Non-pigmented ciliary epithelial cell (primary cell): ENCODE measurements at places on chromosomes 2 and 18.

DNA sequence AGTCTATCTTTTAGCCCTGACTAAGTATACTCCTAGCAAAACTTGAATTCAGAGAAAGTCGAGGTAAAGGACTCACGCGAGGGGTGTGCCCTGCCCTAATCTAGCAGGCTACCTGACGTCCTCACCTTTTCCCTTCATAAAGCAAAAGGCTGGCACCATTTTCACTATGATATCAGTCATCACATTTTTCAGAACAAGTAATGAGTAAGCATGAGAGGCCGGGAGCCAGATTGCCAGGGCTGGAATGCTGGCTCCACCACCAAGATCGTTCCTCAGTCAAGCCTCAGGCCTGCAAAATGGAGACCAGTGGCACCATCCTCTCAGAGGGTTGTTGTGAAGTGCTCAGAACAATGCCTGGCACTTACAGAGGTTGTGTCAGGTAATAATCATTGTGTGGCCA is 18.7 kb upstream of the NCKAP5 start:
- DNase-seq, result no peak

DNA sequence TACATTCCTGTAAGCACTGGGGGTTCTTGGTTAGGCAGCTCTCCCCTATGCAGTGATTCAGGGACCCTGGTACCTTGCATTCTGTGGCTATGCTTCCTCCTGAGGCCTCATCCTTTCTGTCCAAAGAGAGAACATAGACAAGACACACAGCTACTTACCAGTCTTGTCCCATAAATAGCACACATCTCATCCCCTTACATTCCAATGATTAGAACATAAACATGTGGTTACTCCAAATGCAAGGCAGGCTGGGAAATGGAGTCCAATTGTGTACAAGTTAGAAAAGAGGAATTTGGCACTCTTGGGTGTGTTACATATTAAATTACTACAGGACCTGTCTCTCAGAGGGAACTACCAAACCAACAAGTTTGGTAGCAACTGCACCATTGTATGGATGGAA is 171.3 kb downstream of the ARHGAP15 start:
- peak; percentile 5 for DNase-seq

GRCh38 chr2:144830543-144830942 is 310.6 kb upstream of the ZEB2 start:
- no peak for DNase-seq

- DNase-seq, result no peak
These were observed 27.5 kb downstream of the ARID5A start for GRCh38 chr2:96564026-96564425.

DNA sequence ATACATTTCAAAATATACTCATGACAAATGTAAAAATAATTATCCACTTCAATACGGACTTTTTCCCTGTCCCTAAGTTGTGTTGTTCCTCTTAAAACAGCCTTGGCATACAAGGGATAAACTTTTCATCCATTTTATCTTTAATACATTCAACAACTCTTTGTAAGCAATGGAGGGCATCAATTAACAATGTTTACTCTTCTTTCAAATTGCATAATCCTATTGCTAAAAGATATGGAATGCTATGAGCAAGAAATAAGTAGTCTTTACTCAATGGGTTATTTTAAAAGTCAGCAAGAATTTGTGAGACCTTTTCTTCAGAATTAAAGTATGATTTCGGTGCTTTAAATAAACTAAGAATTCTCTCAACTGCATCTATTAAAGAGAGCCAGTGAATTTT is 41.9 kb downstream of the SCN9A start:
- no peak for DNase-seq

DNA sequence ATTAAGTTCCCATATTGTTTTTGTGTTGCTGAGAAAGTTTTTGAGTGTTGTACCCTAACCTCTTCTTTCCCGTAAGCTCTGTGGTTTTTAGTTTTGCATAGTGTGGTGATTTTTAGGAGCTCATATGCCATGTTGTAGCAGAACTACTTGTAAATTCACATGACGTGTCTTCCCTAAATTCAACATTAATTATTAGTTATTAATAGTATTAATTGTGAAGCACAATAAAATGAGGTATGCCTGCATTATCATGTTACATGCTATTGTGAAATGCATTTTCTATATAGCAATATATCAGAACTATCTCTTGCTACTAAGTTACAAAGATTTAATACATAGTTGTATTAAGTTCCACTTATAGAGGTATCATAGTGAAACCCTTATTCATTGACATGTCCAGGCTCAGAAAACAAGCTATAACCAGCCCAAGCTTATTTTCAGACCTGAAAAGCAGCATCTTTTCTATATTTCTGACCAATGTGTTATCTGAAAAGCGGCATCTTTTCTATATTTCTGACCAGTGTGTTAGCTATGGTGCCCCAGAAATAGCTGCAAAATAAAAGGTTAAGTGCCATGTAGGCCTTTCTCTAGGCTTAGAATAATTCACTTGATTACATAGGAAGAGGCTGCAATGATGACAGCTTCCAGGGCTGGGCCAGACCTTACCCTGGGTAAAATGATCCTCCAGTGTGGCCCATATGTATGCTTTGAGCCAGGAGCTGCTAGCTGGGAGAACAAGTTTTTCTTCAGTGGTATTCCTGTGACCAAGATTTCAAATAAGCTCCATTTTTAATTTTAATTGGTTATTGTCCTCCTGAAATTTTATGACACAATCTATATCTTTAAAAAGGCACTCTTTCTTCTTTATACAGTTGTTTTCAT is 21.6 kb downstream of the EPAS1 start:
- DNase-seq, result no peak

- DNase-seq, result no peak
These were observed 160.7 kb upstream of the NT5C1B start for GRCh38 chr2:18749912-18750526.

GRCh38 chr2:69831354-69831905 is 2.0 kb downstream of the GMCL1 start:
- no peak for DNase-seq

- no peak for DNase-seq
These were observed 17.9 kb downstream of the GREB1 start for GRCh38 chr2:11551569-11552259.

- DNase-seq, result no peak
These were observed 173.7 kb downstream of the DOK6 start for GRCh38 chr18:69574401-69574800.

DNA sequence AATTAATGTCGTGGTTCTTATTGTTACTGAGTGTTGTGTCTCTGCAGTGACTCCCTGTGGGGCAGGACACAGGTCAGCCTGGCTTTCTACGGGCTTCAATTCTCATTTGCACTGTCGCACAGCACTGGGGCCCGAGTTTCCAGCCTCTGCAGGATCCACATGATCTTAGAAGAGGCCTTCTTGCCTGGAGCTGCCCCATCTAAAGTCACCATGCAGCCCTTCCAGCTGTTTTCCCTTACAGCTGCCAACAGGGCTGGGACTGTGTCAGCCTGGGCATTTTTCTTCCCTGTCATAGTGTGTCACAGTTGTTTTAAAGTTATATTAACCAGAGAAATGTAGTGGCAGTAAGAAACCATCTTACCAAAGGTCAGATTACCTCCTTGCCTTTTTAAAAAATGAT is 27.0 kb downstream of the FHL2 start:
- DNase-seq, result no peak

GRCh38 chr2:27115519-27115918 is 3.4 kb downstream of the CGREF1 start:
- no peak for DNase-seq

DNA sequence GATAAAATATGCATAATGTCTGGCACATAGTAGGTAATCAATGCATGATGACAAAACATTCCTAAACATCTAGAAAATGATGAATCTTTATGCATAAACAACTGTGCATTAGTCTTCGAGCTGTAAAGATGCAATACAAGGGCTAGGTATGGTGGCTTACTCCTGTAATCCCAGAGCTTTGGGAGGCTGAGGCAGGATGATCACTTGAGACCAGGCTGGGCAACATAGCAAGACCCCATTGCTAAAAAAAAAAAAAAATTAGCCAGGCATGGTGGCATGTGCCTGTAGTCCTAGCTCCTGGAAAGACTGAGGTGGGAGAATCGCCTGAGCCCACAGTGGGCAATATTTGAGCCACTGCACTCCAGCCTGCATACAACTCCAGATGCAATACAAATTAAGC is 5.3 kb downstream of the TET3 start:
- DNase-seq, result no peak

- DNase-seq, result no peak
These were observed 335.2 kb downstream of the LRATD1 start for GRCh38 chr2:14967729-14968128.

- DNase-seq, result no peak
These were observed 1.2 kb upstream of the LYG2 start for GRCh38 chr2:99256677-99257076.

- no peak for DNase-seq
These were observed 23.1 kb downstream of the STARD7 start for GRCh38 chr2:96185516-96185915.

DNA sequence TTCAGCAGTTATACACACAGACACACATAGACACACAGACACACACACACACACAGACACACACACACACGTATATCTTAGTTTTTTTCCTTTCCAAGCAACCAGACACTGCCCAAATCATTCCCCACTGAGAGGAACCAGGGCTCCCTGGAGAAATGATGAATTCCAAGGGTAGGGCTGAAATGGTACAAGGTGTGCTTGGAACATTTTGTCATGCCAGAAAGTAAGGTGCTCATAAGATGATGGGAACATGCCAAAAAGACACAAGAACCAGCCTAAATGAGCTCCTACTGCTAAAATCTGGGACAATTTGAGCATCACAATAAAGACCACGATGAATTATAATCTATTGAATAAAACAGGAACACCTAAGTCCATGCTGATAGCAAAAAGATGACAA is 103.3 kb downstream of the MEP1B start:
- no peak for DNase-seq

- DNase-seq, result no peak
These were observed 66.0 kb upstream of the MYCN start for GRCh38 chr2:15874321-15874720.

- no peak for DNase-seq
These were observed 27.8 kb upstream of the COBLL1 start for GRCh38 chr2:164869420-164869772.

GRCh38 chr2:11505652-11506610 is 27.9 kb upstream of the GREB1 start:
- peak; percentile 1 for DNase-seq

DNA sequence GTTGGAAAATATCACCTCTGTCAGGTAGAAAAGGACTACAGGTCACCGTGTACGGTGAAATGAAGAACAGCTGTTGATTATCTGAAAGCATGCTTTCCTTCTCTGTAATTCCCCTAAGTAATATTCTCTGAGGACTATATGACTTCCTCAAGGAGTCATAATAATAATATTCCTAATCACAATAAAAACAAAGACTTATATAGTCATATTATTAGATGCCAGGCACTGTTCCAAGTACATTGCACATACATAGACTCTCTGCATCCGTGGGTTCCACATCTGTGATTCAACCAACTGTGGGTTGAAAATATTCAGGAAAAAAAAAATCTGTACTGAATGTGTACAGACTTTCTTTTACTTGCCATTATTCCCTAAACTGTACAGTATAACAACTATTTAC is 512.4 kb upstream of the ID2 start:
- peak; percentile 69 for DNase-seq
